PC-9 (cell line): ENCODE measurements at places on chromosomes 5 and 9. TPM values are rescaled to one million over a fixed set of nuclear protein-coding genes. Genes with fewer than 3 reads are reported as not detected.

DNA sequence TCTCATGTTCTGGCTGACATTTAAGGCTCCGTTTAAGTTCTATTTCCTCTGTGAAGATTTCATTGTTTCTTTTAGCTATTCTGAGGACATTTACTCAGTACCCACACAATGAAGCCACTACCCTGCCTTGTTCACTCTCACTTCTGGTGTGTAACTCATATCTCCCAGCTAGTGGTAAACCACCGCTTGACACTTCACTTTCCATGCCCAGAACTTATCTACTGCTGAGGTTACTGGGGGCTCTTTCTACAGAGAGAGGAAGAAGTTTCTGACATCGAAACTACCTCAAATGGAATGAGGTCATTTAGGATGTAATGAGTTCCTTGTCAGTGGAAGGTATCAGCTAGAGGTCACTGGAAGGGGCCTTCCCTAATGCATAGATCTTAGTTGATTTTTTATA lies 501.5 kb downstream of the DMAC1 start:
- H3K36me3 ChIP-seq = no peaks in the 10 kb centered on the region
- H3K27me3 ChIP-seq = peaks cover 37% of the 10 kb centered on the region
- H3K4me3 ChIP-seq = no peak overlapping the region
- H3K4me1 ChIP-seq = no peaks in the 10 kb centered on the region
- DNase-seq = no peak

SLC46A2 gene
- total RNA-seq = not detected in 2 replicates

DNA sequence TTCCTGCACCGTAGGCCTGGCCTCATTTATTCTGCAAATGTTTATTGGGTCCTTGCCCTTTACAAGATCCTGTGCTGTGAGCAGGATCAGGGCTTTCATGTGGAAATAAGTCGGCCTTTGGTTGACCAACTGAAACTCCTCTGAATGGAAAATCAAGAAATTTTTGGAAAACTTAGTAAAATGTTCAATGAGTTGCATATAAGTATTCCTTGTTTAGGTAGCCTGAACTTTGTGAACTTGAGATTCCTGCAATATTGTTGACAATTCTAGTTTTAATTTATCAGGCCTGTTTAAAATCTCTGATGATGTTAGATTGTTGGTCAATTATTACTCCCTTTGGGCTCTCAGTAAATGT lies 1.1 kb downstream of the MAML1 start:
- H3K36me3 ChIP-seq = peaks cover 10% of the 10 kb centered on the region; the same call in 1 of the 2 replicates
- no peaks in the 10 kb centered on the region for H3K27me3 ChIP-seq
- peaks cover 39% of the 10 kb centered on the region for H3K4me1 ChIP-seq
- peak overlapping the region; percentile 77 for H3K4me3 ChIP-seq
- H3K27ac ChIP-seq = no peak overlapping the region

- DNase-seq = no peak
- no peak overlapping the region for H3K27ac ChIP-seq
- no peaks in the 10 kb centered on the region for H3K4me1 ChIP-seq
- H3K4me3 ChIP-seq = no peak overlapping the region
- H3K36me3 ChIP-seq = no peaks in the 10 kb centered on the region
- peaks cover 9% of the 10 kb centered on the region for H3K27me3 ChIP-seq
Observed at GRCh38 chr9:114238472-114238871, 83.1 kb downstream of the COL27A1 start.

C6 gene
- total RNA-seq = not detected in 2 replicates

DNA sequence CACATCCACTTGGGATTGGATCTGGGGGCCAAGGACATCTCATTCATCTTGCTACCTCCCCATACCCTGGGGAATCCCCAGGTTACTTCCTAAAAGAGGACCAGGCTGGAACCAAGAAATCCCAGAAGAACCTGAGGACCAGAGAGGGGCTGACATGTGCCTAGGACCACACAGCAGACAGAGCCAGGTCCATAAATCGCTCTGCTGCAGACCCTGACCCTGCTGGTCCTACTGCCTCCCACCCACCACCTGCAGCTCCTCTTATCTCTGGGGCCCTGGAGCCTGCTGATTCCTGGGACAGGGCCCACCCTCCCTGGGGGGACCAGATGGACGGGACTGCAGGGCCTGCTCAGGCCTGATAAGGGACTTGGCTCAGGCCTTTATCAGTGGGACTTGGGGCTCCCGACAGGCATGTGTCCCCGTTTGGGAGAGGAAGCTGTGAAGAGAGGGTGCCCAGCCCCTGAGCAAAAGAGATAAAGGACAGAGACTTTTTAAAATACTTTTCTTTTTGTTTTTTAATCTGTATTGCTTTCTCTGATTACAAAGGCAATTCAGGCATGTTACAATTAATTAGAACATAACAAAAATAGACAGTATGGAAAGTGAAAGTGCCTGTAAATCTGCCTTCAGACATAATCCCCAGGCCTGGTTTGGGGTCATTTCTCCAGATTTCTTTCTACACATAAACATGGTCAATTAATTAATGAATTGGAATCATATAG lies 101.3 kb upstream of the LARP1 start:
- H3K27ac ChIP-seq = no peak overlapping the region
- no peak overlapping the region for H3K4me3 ChIP-seq
- 0 out of 2 replicates have a peak, but pooled peaks cover under 1% of the 10 kb centered on the region for H3K4me1 ChIP-seq
- no peaks in the 10 kb centered on the region for H3K27me3 ChIP-seq

PAM gene
- total RNA-seq = 88.4 and 115 TPM in 2 replicates
